Temporal lobe (tissue), 4 donors: ENCODE measurements at places on chromosomes 13 and 19. TPM values are rescaled to one million over a fixed set of nuclear protein-coding genes. Genes with fewer than 3 reads are reported as not detected.

The THOP1 gene
- total RNA-seq: 31.5 TPM

The LMTK3 gene
- total RNA-seq: 19.4 TPM

The TMEM86B gene
- 0.98 TPM for total RNA-seq

The WIZ gene
- total RNA-seq: 19.4 TPM

The CHST8 gene
- 5.9 TPM for total RNA-seq

The CYP4F12 gene
- total RNA-seq: under 0.01 TPM

The GRIK5 gene
- total RNA-seq: 37.1 TPM

The FCGBP gene
- total RNA-seq: 2.5 TPM
